ENCODE measurements at places on chromosomes 12 and 14. TPM values are rescaled to one million over a fixed set of nuclear protein-coding genes. Genes with fewer than 3 reads are reported as not detected.
A peak's percentile ranks its signal among the peaks of the same experiment; 100 is the strongest.

- DNase-seq = no peak
These were observed 106.2 kb downstream of the GPATCH2L start for GRCh38 chr14:76257842-76258397.

GRCh38 chr14:100454437-100454836 lies 131.3 kb downstream of the SLC25A47 start:
- no peak for DNase-seq

DNA sequence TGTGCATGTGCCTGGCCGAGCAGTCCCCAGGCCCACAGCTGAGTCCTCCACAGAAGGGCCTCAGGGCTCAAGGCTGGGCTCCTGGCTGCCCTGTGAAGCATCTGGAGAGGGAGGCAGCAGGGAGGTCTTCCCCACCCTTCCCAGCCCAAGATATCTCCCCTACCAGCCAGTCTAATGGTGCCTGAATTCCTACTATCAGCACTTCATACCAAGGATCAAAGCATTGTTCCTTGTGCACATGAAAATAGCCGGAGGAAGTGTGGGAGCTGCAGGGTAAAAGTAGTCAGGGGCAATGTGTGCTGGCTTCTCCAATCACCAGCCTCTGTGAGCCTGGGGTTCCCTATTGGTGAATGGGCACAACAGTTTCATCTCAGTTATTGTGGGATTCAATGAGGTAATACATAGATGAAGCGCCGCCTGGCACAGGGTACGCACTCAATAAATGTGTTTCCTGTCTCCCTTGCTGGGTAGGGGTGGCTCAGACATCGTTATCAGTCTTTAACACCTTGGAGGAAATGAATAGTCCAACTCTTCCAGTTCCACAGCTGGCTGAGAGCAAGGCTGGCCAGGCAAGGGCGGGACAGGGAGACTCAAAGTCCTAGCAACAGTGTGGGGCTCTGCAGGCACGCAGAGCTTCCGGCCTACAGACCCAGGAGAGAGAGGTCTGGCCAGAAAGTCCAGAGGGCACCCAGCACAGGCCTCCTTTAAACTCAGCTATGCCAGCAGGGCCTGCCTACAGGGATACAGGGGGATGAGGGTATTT lies 39.1 kb upstream of the PNMA1 start:
- DNase-seq = peak; percentile 74

SLC39A5 gene
- total RNA-seq = not detected

DNA sequence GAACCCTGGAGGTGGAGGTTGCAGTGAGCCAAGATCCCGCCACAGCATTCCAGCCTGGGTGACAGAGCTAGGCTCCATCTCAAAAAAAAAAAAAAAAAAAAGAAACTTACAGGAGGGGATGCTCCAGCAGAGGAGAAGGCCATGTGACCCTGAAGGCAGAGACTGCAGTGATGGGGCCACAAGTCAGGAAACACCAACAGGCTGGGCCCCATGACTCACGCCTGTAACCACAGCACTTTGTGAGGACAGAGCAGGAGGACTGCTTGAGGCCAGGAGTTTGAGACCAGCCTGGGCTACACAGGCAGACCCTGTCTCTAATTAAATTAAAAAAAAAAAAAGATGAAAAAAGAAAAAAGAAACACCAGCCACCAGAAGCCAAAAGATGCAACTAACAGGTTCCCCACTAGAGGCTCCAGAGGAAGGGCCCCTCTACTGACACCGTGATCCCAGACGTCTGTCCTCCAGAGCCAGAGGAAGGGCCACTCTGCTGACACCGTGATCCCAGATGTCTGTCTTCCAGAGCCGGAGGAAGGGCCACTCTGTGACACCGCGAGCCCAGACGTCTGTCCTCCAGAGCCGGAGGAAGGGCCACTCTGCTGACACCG lies 9.1 kb upstream of the GLT1D1 start:
- no peak for DNase-seq

SMCO3 gene
- not detected for total RNA-seq

BEGAIN gene
- total RNA-seq = 0.46 TPM

DNA sequence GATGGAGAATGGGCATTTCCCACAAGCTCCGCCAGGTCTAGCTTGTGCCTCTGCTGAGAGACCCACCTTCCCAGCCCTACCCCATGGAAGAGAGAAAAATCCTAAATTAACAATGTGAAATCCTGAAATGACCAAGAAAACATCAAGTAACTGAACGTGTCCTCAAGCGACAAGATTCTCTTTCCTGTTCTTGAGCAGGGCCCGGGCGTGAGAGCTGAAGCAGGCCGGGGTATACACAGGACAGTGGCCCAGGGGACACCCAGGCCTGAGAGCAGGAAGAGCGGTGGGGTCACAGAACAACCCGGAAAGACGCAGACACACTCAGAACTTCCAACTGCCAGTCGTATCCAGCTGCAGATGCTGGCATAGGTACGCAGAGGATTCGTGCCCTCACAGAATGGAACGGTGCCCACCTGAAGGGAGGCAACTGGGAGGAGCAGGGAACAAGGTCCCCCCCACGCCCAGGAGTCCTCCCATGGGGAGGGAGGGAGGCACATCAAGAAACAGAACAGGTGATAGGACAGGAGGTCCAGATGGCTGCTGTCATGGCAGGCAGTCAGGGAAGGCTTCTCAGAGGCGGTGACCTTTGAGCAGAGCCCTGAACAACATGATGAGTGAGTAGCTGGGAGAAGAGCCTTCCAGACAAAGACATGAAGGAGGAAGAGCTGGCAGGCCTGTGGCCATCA lies 9.1 kb downstream of the RIMBP2 start:
- DNase-seq = no peak

GRCh38 chr12:106566771-106567170 lies 16.0 kb upstream of the RFX4 start:
- DNase-seq = no peak

DNA sequence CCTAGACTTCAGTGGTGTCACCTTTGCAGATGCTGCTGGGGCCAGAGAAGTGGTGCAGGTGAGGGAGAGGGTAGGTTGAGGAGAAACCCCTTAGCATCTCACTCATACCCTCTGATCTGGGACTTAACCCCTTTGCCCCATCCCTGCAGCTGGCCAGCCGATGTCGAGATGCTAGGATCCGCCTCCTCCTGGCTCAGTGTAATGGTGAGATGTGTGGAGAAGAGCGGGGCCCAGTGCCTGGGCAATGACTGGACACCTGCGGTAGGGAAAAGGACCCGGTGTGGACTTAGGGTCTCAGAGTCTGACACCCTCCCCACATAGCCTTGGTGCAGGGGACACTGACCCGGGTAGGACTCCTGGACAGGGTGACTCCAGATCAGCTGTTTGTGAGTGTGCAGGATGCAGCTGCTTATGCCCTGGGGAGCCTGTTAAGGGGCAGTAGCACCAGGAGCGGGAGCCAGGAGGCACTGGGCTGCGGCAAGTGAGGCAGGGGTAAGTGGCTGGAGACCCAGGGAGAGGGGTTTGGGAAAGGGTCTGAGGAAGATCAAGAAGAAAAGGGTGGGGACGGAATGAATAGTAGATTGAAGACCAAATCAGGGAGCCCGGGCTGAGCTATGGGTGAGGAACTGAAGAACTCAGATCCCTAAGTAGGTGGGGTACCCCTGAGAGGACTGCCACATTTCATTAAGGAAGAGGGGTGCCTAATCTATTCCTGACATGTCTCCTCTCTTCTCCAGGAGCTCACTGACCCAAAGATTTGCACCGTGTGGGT lies 7.6 kb downstream of the B4GALNT1 start:
- no peak for DNase-seq

DNA sequence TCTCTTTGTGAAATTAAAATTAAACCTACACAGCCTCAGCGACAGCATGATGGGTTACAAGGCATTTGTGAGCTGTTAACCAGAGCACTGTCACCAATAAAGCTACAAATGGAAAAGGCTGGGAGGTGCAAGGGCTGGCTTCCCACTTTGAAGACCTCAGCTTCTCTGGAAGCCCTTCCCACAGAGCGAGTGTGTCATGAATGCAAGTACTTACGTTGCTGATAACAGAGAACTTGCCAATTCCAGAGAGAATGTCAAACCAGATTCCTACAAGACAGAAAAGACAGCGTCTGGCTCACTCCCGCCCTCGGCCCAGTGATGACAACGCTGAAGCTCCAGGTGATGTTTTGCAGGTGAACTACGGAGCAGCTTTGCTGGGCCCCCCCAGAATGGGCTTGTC lies 145.8 kb downstream of the NTF3 start:
- no peak for DNase-seq

BCL7A gene
- 15.1 TPM for total RNA-seq

SPTLC2 gene
- total RNA-seq = 10.2 TPM

DNA sequence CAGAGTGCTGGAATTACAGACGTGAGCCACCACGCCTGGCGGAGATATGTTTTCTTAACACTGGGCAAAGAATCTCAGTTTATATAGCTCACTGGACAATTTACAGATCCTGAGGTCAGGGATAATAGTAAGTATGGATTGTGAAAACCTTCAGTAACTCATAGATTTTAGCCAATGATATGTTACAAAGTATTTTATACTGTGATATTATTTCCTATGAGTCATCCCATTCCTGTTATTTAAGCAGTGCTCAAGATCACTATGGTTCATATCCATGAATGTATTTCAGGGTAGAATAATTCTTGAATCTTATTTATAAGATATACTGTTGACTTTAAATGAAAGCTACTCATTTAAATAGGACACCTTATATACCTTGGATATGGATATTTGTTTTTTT lies 107.2 kb downstream of the RAD51B start:
- no peak for DNase-seq

KRT3 gene
- not detected for total RNA-seq

DNA sequence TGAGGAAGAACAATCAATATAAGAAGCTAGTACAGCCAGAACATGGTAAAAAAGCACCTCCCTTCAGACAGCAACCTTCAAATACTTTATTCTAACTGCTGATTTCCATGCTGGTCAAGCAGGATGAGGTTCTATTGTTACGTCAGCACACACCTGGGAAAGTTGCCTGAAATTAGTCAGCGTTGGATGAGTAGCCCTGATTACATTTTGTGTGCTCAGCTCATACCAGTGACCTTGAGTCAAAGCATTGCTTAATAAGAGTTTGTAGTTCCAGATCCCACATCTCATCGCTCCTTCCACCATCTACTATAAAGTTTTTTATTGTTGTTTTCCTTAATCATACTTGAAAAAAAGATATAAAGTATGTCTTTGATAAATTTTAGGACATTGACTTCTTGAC lies 361.5 kb downstream of the EGLN3 start:
- no peak for DNase-seq

DNA sequence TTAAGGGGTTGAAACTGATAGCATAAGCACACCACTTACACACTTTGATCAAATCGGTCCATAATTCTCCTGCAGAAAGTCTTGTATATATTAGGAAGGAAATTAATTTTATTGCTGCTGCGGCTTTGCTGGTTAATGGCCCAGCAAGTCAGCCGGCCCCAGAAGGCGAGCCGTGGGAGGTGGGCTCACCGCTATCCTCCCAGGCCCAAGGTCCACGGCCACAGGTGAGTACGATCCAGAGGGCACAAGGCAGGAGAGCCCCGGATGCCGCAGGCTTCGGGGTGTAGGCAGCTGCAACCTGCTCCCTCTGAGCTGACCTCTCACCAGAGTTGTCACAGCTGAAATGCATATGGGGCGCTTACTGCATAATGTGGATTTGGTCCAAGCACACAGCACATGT lies 165.7 kb downstream of the TBX5 start:
- DNase-seq = no peak

GRCh38 chr12:54239620-54240019 lies 40.3 kb downstream of the CBX5 start:
- DNase-seq = no peak

- no peak for DNase-seq
These were observed 15.8 kb downstream of the HIF1A start for GRCh38 chr14:61710853-61711817.

DNA sequence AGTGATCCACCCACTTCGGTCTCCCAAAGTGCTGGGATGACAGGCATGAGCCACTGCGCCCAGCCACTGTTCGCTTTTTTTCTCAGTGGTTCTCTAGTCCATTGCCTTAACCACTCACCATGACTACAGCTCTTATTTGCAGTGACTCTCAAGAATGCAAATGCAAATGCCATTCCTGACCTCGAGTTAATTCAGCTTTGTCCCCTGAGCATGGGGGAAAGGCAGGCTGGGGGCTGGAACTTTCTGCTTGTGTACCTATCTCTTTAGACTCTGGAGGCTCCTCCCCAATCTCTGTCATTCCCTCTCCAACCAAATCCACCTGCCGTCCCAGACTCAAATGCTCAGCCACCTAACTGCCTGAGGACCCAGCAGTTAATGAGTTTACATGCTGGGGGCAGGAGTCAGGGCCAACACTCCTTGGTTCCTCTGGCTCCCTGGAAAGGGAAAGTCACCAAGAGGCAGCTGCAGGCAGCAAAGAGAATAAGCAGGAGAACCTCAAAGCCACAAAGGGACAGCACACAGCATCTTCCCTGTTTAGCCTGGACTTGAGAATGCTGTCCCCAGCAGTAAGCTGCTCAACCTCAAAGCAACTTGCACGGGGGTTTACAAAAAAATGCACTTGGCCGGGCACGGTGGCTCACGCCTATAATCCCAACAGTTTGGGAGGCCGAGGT lies 5.3 kb upstream of the HNF1A start:
- DNase-seq = no peak

All from Right ventricle myocardium superior (tissue), 1 donor.